HCEC 1CT (cell line): ENCODE measurements at places on chromosomes 4 and X.
A peak's percentile ranks its signal among the peaks of the same experiment; 100 is the strongest.

GRCh38 chr4:153472122-153473037, 6.2 kb downstream of the TMEM131L start:
- DNase-seq: no peak

- no peak for DNase-seq
Measured at GRCh38 chr4:1992468-1993168, 16.2 kb downstream of the NELFA start.

- DNase-seq: no peak
Measured at GRCh38 chrX:133983256-133983973, 2.0 kb downstream of the GPC3 start.

GRCh38 chrX:17682259-17682658, 55.0 kb upstream of the SCML1 start:
- no peak for DNase-seq

GRCh38 chr4:44071959-44072955, 376.4 kb downstream of the KCTD8 start:
- DNase-seq: no peak

GRCh38 chr4:165328708-165329107, 1.2 kb downstream of the MSMO1 start:
- no peak for DNase-seq

GRCh38 chrX:135741192-135741715, 26.7 kb downstream of the CT45A3 start:
- no peak for DNase-seq

GRCh38 chrX:131845201-131845600, 177.9 kb upstream of the STK26 start:
- no peak for DNase-seq

GRCh38 chr4:46975812-46976553, 17.4 kb downstream of the GABRA4 start:
- DNase-seq: no peak

DNA sequence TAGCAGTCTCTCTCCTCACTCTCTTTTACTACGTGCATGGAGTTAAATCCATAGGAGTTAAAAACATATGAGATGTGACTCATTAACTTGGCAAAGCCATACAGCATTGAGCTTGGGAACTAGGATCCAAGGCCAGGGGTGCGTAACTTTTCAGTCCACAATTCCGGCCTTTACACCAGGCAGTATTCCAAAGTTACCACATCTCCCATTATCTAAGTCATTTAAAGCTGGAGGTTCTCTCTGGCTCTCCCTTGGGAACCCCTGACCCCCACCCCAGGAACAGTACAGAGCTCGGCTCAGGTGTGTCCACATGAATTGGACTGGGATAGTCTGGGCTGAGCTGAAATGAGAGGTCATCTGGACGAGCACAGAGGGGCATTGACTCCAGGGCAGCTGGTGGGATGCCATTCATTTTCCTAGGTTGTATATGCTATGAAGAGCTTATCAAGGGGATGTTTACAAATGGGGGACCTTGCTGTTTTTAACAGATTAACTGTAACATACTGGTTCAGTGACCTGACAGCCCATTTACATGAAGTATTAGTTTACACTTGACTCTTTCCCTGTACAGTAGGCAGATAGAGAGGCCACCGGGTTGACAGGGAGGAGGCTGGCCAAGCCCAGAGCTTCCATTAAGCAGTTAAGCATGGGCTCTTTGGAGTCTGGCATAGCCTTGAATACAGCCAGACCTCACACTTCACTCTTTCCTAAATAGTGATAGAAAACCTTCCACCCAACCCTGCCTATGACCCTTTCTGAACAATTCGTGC, 128.8 kb downstream of the RAB28 start:
- DNase-seq: peak; percentile 19

- DNase-seq: peak; percentile 20
Measured at GRCh38 chrX:17007134-17007768, 60.8 kb downstream of the REPS2 start.

GRCh38 chr4:41509451-41509866, 28.5 kb upstream of the LIMCH1 start:
- DNase-seq: no peak
